ENCODE measurements at places on chromosomes 7 and 10. TPM values are rescaled to one million over a fixed set of nuclear protein-coding genes. Genes with fewer than 3 reads are reported as not detected.

SLC16A9 gene
- total RNA-seq, result under 0.01 TPM

TWIST1 gene
- 34.4 TPM for total RNA-seq

CAV1 gene
- total RNA-seq, result 37.0 TPM

CHST12 gene
- 10.3 TPM for total RNA-seq

PTPN20 gene
- 0.72 TPM for total RNA-seq

PRPS1L1 gene
- total RNA-seq, result not detected

HACD1 gene
- 21.9 TPM for total RNA-seq

POLR2J3 gene
- 48.8 TPM for total RNA-seq

RPP30 gene
- 20.6 TPM for total RNA-seq

OR2A12 gene
- not detected for total RNA-seq

TLX1 gene
- total RNA-seq, result not detected

STEAP2 gene
- 1.8 TPM for total RNA-seq

UCN3 gene
- not detected for total RNA-seq

TEX47 gene
- not detected for total RNA-seq

ITPRID1 gene
- not detected for total RNA-seq

SDK1 gene
- total RNA-seq, result 1.1 TPM

LRIT1 gene
- total RNA-seq, result not detected

ARPC1B gene
- total RNA-seq, result 536 TPM

CCL24 gene
- total RNA-seq, result not detected

SERPINE1 gene
- total RNA-seq, result 2,489 TPM

GPER1 gene
- total RNA-seq, result 3.4 TPM

CPED1 gene
- total RNA-seq, result 143 TPM

PNLIPRP2 gene
- total RNA-seq, result not detected

LRRC17 gene
- 5.7 TPM for total RNA-seq

ENO4 gene
- under 0.01 TPM for total RNA-seq

All from placental pericyte (primary cell).